ENCODE measurements at places on chromosomes 12 and 14. TPM values are rescaled to one million over a fixed set of nuclear protein-coding genes. Genes with fewer than 3 reads are reported as not detected.

SCFD1 gene
- total RNA-seq: 46.1 TPM

EPYC gene
- total RNA-seq: not detected

G2E3 gene
- 28.6 TPM for total RNA-seq

DPPA3 gene
- not detected for total RNA-seq

SERPINA9 gene
- not detected for total RNA-seq

RNFT2 gene
- total RNA-seq: 13.0 TPM

KRT79 gene
- total RNA-seq: not detected

PIWIL1 gene
- not detected for total RNA-seq

FSCB gene
- not detected for total RNA-seq

HNF1A gene
- total RNA-seq: not detected

POMT2 gene
- 11.3 TPM for total RNA-seq

RTL1 gene
- total RNA-seq: not detected

LRP1-AS gene
- total RNA-seq: not detected

MIP gene
- not detected for total RNA-seq

TMCC3 gene
- not detected for total RNA-seq

TAS2R9 gene
- not detected for total RNA-seq

FOXG1 gene
- not detected for total RNA-seq

HOXC9 gene
- total RNA-seq: not detected

TDP1 gene
- 77.2 TPM for total RNA-seq

CHD8 gene
- total RNA-seq: 75.5 TPM

SYT10 gene
- not detected for total RNA-seq

PPM1H gene
- not detected for total RNA-seq

PSMC6 gene
- 103 TPM for total RNA-seq

DEGS2 gene
- 0.52 TPM for total RNA-seq

OR4K13 gene
- total RNA-seq: not detected

LHX5 gene
- not detected for total RNA-seq

SRRM4 gene
- total RNA-seq: not detected

ADAM21 gene
- total RNA-seq: 0.32 TPM

LTB4R gene
- 10.6 TPM for total RNA-seq
